ENCODE measurements at places on chromosomes 5 and 9.

DNA sequence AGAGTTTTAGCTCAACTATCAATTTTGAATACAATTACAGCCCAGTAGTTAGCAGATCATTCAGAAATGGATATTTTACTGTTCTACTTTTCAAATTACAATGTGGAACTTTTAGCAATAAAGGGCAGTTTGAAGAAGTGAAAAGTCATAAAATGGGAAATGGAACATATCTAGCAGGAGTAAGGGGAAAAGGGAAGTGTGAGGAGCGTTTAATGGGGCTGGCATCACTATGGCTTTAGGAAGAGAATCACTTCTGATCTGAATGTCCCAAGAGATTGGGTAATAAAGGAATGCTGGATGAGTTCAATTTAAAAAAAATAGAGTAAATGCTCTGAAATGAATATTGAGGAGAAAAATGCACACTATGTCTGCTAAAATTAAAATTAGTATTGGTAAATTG is 77.4 kb downstream of the ATPSCKMT start:
- no peak for DNase-seq

GRCh38 chr5:62211405-62211804 is 94.6 kb upstream of the KIF2A start:
- DNase-seq, result no peak

DNA sequence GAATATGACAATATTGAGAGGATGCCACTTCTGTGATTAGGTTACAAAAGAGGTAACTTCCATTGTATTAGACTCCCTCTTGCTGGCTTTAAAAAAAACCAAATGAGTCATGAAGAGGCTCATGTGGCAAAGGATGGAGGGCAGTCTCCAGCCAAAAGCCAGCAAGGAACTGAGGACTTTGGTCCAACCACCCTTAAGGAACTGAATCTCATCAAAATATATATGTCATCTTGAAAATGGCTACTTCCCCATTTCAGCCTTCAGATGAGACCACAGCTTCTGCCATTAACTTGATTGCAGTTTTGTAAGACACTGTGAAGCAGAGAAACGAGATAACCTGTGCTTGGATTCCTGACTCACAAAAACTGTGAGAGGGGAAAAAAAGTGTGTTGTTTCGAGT is 15.5 kb upstream of the TRIM32 start:
- DNase-seq, result no peak

- no peak for DNase-seq
Observed at GRCh38 chr5:141349917-141350619, at the start of gene PCDHGB1. PCDHGB1 (plus strand) TSS chr5:141350099; CDS start chr5:141350261, 162 bp downstream.

GRCh38 chr5:1912951-1913565 is 30.3 kb upstream of the IRX4 start:
- no peak for DNase-seq

GRCh38 chr5:173633304-173633703 is 16.9 kb upstream of the BOD1 start:
- no peak for DNase-seq

GRCh38 chr5:7851617-7852289 is 820 bp upstream of the CFAP90 start:
- no peak for DNase-seq

DNA sequence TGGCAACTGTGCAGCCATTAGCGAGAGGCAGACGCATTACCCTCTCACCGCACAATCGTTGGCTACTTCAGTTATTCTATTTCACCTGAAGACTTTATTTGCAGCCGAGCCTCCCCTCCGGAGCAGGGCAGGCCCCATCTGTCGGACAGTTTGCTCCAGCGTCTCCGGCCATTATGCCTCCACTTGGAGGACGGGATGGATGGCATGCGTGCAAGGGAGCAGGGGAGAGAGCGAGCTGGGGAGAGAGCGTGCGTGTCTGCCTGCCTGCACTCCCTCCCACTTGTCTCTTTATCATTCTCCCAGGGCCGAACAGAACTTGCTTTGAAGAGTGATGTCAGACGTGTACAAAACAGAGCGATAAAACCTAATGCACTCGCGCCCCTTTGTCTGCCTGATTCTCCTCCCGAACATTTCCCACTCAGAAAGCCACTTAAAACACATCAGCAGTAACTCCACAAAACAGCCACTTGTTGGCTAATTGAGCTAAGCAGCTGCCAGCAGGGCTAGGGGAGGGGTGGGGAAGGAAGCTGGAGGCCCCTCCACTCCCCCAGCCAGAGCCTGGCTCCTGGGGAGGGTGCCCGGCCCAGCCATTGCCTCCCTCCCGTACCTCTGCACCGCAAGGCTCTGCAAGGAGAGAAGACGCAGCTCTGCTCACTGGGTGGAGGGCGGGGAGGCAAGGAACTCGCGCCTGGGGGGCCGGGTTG is 43.4 kb upstream of the FUBP3 start:
- no peak for DNase-seq

DNA sequence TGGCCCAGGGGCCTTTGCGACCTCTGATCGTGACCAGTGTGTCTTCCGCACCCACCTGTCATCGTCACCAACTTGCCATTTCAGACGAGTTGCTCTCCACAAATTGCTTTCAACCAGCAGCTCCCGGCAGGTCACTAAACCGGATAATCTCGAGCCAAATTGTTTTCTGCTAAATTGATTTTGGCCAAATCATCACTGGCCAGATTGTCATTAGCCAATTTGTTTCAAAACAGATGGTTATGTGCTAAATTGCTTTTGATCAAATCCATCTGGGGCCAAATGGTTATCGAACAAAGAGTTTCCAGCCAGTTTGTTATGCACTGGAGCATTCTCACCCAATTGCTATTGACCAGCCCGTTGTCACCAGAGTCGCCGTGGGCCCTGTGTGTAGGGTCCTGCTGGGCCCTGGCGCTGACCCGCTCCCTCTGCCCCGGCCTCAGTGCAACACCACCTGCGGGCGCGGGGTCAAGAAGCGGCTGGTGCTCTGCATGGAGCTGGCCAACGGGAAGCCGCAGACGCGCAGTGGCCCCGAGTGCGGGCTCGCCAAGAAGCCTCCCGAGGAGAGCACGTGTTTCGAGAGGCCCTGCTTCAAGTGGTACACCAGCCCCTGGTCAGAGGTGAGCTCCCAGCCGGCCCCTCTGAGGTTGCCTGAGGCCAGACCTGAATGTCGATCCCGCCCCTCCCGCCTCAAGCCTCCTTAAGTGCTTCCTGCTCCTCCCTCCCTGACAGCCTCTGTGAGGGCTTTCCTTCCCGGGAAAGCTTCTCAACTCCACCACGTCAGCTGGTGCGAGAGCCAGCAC is 35.6 kb downstream of the ADAMTSL2 start:
- DNase-seq, result no peak

DNA sequence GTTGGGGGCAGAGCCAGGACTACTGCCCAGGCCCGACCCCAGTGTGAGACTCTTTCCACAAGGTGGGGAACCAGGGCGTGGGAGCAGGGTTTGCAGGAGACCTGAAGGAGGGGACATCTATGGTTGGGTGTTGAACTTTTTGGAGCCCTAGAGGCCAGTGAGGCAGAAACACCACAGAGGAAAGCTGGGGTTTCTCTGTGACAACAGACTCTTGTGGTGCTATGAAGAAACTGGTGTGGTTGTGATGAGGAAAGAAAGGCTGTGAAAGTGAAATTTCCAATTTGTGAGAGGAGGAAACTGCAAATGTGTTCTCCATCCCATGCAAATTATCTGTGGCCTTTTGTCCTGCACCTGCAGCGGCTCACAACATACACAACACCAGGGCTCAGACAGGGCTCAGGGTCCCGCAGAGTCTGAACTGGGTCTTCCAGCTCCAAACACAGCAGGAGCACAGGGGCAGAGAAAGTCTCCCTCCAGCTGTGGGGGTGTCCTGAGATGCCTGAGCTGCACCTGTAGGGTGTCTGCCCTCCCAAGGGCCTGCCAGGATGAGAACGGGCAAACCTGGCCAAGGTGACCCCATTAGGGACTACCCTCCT is 51.4 kb upstream of the GRHPR start:
- no peak for DNase-seq

GRCh38 chr9:129382281-129383018 is 204.4 kb upstream of the IER5L start:
- no peak for DNase-seq

DNA sequence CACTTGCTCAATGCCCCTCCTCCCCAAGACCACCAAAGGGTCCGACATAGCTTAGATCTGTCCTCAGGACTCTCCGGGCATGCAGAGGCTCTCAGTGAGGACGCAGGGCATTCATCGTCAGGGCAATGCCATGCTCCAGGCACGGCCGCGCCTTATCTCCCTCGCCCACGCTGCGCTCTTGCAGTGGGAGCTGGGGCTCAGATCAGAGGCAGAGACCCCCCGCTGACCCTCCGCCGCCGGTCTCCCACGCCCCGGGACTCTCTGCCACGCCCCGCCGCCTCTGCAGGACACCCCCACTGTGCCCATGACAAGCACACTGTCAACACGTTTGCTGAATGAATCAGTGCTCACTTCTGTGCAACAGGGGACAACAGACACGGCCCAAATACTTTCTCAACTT is 140.7 kb downstream of the ADAMTS2 start:
- no peak for DNase-seq

DNA sequence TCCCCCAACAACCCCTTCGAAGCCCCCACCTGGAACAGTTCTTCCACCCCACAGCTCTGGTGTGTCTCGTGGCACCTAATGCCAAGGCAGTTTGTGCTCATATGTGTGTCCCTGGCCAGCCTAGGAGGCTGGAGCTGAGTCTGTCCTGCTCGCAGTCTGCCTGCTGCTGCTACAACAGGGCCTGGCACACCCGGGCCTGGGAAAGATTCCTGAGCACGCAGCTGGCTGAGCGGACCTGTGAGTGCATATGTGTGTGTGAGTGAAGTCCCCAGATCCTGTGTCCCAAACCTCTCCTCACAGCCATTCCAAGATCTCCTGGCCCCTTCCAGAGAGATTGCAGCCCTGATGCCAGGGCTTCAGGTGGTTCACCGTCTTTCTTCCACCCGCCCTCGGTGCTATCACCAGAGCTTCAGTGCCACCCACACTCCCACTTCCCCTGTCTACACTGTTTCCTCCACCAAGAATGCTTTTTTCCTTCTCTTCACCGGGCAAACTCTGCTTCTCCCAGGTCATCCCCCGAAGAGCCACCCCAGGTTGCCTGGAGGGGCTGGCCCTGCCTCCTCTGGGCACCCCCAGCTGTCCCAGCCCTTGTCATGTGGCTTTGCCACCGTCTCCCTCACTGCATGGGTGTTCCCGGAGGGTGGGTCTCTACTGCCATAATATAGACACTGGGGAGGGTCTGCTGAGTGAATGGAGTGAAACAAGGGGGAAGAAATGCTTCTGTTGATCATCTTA is 28.4 kb downstream of the LMX1B start:
- no peak for DNase-seq

- no peak for DNase-seq
Observed at GRCh38 chr9:115116421-115117284, 1.3 kb downstream of the TNC start.

DNA sequence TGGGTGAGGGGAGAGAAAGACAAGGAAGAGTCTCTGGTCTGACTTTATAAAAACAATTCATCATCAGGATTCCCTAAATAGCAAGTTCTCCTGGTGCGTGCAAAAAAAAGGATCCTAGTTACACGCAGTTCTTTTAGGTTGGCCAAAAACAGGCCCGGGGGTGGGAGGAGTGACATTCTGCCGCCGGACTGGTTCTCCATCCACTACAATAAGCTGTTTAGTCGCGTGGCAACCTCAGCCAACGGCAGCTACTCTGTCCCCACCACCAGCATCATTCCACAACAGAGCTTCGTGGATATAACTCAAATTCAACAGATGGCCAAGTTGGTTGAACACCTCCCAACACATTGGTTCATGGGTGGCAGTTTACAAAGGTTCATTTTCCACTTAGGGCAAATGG is 2.9 kb upstream of the FAM163B start:
- DNase-seq, result no peak

DNA sequence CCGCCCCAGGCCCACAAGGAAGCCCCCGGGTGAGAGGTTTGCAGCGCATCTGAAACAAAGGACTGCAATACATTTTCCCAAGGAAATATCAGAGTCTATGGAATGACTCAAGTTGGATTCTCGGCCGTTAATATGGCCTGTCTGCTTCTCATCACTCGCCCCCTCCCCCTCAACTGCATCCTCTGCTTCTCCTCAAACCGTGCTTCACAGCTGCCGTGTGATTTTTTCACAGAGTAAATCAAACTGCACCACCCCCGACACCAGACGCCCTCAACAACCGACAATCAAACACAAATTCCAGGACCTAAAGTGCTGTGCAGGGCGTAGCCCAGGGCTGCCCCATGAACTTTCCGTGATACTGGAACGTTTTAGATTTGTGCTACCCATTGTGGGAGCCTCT is 176.9 kb downstream of the ROR2 start:
- DNase-seq, result no peak

GRCh38 chr9:131658377-131659129 is 81.3 kb downstream of the RAPGEF1 start:
- DNase-seq, result peak; percentile 62

- no peak for DNase-seq
Observed at GRCh38 chr5:60445921-60446320, 254.0 kb downstream of the DEPDC1B start.

DNA sequence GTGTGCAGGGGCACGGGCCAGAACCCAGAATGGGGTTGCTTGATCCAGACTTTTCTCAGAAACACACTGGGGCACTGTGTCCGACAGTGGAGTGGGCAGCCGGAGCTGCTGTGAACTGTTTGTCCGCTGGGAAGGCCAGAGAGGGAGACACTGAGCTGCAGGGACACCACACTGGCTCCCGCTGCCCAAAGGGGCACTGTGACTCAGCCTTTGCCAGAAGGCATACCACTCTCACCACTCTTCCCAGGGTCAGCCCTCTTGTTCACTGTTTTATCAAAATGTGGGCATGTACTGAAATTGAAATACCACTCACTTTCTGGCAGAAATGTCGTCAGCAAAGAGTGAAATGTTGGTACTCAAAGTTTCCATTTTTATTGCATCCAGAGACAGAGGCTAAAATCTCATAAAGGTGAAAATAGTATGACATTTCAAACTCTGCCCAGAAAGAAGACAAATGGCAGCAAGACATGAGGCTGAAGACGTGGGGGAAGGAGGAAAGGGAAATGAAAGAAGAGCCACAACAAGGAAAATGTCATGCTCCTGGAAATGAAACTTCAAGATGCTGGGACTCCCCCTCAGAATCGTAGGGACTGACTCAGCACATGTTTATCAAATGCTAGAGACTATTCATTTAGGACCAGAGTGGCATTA is 4.5 kb upstream of the IL7R start:
- no peak for DNase-seq

GRCh38 chr9:18190671-18191374 is 283.1 kb upstream of the ADAMTSL1 start:
- no peak for DNase-seq

DNA sequence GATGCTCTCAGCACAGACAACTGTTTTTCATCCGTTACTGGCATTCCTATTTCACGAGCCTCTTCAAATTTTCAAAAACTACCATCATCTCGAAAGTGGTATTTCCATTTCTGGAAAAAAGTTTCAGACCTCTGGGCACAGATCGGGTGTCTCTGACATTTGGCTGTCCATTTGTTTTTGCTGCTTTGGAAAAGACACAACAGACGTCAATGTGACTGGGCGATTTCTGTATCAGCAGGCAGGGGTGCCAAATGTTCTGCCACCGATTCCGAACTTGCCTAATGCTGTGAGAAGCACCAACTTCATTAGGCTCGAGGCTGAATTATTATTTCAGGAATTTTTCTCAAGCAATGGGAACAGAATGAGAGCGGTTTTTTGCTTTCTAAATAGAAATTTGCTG is 105.6 kb downstream of the ARSB start:
- no peak for DNase-seq

- no peak for DNase-seq
Observed at GRCh38 chr5:95920822-95921221, 40.8 kb downstream of the ELL2 start.

- DNase-seq, result no peak
Observed at GRCh38 chr9:135559606-135560005, 1.9 kb upstream of the PAEP start.

- DNase-seq, result no peak
Observed at GRCh38 chr5:154072414-154073171, 33.8 kb downstream of the MFAP3 start.

- DNase-seq, result no peak
Observed at GRCh38 chr5:134994560-134995156, 27.0 kb downstream of the CATSPER3 start.

Measured in HS-27A (cell line).